ENCODE measurements at places on chromosomes 1 and 21.

DNA sequence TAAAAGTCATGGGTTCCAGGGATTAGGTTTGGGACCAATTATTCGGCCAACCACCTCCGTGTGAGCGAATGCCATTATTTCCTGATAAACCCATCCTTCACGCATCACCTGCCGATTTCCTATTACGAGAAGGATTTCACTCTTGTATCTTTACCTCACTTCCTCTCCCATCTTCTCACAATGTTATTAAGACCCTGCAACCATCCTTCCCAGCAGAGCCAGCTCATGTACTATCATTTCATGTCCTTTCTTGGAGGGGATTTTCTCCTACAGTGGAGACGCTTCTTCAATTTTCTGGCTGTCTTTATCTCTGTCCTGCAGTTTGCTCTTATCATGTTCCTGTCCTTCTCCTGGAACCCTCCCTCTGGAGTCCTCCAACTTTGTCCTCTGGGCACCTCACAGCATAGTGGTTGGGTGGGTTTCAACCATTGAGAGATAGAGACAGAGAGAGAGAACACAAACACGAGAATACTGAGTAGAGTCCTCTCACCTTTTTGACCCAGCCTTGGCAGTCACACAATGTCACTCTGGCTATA is 192.2 kb downstream of the DYRK1A start:
- no peak for DNase-seq

DNA sequence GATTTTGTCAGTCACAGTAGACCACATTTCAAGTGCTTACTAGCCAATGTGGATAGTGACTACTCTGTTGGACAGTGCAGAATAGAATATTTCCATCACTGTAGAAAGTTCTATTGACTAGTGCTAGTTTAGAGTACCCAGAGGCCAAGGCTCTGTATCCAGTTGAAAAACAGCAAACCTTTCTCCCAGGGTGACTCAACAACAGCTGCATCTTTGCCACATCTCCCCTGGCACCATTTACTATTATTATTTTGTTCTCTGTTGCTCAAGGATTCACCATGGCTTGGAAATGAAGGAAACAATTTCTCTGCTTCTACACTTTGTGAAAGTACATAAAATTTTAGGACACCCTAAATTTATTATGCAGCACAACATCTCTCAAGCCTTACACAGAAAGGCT is 85.3 kb upstream of the WDR26 start:
- no peak for DNase-seq

DNA sequence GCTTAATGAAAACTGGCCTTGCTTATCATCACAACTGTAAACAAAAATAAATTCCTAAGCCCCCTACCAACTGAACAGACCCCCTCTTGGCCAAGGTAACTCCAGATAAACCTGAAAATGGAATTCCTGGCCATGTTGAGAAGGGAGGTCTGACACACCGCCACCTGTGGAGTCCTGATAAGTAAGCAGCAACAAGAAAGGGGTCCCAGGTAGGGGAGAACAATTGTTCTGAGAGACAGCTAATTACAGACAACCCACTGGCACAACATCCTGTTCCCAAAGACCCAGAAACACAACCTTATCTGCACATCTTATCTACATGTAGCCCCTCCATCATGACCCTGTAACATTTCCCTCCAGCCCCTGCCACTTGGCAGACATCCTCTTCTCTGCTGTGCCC is 91.2 kb upstream of the TNR start:
- DNase-seq, result no peak

DNA sequence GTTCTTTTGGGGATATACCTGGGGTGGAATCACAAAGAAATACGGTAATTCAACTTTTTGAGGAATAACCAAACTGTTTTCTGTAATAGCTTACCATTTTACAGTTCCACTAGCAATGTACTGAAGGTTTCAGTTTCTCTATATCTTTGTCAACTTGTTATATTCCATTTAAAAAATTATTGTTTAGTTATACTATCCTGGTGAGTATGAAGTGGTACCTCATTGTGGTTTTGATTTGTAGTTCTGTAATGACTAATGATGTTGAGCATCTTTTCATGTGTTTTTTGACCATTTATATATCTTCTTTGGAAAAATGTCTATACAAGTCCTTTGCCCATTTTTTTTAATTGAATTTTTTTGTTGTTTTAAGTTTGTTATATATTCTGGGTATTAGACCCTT is 39.4 kb downstream of the MAST2 start:
- DNase-seq, result no peak

DNA sequence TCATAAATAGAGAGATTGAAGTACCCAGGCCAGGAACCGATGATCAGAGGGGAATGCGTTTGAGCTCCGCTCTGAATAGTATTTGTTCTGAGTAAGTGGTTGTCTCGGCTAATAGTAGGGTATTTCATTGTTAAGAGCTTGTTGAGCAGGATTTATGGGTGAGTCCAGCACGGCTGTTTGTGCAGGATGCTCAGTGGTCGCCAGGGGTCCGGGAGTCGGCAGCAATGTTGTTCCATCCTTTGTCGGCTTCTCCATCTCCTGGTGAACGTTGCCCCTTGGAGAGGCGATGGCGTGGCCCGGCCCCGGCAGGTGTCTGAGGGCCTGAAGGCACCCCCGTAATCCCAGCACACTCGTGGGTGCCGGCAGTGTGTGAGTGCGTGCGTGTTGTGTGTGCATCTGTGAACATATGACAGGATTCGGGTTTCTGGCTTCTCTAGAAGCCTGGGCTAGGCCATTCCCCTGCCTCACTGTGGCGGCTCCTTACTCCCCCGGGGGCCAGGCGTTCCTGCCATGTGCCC is 160.8 kb upstream of the ARHGEF16 start:
- DNase-seq, result no peak

DNA sequence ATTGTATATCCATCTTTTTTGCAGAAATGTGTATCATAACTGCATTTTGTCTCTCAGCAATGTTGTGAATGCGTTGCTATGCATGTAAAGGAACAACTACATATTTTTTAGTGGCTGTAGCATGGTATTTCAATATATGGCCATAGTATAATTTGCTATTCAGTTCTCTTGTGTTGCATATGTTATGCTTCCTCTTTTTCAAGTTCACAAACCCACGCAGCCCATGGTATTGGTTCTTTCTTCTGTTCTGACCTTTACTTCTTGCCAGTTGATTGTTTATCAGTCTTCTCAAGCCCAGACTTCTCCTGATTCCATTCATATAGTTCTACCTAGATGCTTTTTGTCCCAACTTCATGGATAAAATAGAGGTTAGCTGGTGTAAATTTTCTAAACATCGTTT is 6.1 kb downstream of the SLC22A15 start:
- DNase-seq, result no peak

GRCh38 chr1:230423261-230423660 is 2.9 kb downstream of the PGBD5 start:
- no peak for DNase-seq

- peak; percentile 25 for DNase-seq
Observed at GRCh38 chr1:21534674-21535378, 25.6 kb downstream of the ALPL start.

DNA sequence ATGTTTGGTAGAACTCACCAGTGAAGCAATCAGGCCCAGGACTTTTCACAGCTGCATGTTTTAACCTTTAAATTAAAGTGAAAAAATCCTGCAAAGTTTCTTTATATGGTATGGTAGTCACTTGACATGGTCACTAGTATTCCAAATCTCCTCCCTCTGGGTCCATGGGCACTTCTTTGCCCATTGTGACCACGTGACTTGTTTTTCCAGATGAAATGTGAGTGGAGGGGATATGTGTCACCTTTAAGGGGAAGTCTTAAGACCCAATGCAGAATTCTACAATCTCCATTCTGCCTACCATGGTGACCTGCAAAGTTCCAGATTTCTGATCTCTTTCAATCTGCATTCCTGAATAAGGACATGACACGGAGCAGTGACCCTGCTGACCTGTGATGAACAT is 152.8 kb downstream of the C1orf21 start:
- DNase-seq, result no peak

- no peak for DNase-seq
Observed at GRCh38 chr1:223437151-223437550, 43.9 kb downstream of the CCDC185 start.

- DNase-seq, result no peak
Observed at GRCh38 chr1:201876148-201876818, 12.4 kb upstream of the SHISA4 start.

DNA sequence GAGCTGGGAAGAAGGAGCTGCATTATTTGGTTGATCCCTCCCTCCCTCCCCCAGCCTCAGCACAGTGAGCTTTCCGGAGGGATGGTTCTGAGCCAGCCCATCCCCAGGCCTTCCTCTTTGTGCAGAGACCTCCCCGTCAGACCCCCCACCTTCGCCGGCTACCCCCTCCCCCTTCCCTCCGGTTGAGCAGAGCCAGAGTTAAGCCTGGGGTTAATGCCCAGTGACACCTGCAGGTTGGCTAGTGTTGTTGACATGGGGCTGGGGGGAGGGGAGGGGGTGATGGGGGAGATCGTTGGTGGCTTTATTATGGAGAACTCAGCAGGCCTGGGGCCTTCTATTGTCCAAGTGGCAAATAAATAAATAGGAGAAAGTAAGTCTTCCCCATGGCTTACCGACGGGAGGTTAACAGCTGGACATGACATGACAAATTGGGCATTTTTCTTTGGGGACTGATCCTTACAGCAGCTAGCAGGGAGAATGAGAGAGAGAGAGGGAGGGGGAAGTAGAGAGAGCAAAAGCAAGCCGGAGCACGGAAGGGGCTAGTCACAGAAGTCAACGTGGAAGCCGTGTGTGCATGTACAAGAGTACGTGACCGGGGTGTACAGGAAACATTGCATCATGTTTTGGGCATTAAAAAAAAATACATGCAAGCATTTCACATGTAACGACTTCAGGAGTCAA is 131.1 kb downstream of the TMEM53 start:
- DNase-seq, result no peak

DNA sequence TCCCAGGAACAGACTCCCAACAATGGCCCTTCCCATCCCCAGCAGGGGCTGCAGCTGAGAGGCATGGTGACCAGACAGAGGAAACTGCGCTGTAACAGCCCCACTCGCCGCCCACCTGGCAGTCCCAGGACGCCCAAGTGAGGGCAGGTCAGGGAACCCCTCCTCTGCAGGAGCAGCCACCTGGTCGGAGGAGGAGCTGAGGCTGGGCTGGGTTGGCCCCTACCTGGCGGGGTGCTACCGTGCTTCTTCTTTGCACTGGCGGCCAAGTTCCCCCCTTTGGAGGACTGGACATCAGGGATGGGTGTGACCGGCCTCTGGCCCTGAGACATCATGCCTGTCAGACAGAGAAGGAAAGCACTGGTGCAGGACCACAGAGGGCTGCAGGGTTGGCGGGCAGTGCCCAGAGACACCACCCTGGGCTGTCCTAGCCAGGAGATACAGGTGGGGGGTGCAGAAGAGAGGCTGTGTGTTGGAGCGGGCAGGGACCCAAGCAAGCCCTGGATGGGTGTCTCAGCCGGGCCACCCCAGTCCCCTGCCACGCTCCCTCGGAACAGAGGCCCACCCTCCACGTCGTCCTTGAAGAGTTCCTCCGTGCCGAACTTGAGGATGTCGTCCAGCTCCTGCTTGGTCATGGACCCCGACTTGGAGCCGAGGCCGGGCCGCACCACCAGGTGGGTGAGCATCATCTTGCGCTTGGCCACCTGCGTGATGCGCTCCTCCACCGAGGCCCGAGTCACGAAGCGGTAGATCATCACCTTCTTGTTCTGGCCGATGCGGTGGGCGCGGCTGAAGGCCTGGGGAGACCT is 51.6 kb downstream of the CHD5 start:
- DNase-seq, result no peak

GRCh38 chr1:78607334-78607927 is 12.8 kb upstream of the IFI44L start:
- no peak for DNase-seq

- DNase-seq, result no peak
Observed at GRCh38 chr21:44517175-44517899, 22.7 kb downstream of the KRTAP10-1 start.

GRCh38 chr1:45660336-45660735 is 26.0 kb downstream of the GPBP1L1 start:
- no peak for DNase-seq

GRCh38 chr21:45747233-45747766 is 103.8 kb downstream of the PCBP3 start:
- DNase-seq, result no peak

DNA sequence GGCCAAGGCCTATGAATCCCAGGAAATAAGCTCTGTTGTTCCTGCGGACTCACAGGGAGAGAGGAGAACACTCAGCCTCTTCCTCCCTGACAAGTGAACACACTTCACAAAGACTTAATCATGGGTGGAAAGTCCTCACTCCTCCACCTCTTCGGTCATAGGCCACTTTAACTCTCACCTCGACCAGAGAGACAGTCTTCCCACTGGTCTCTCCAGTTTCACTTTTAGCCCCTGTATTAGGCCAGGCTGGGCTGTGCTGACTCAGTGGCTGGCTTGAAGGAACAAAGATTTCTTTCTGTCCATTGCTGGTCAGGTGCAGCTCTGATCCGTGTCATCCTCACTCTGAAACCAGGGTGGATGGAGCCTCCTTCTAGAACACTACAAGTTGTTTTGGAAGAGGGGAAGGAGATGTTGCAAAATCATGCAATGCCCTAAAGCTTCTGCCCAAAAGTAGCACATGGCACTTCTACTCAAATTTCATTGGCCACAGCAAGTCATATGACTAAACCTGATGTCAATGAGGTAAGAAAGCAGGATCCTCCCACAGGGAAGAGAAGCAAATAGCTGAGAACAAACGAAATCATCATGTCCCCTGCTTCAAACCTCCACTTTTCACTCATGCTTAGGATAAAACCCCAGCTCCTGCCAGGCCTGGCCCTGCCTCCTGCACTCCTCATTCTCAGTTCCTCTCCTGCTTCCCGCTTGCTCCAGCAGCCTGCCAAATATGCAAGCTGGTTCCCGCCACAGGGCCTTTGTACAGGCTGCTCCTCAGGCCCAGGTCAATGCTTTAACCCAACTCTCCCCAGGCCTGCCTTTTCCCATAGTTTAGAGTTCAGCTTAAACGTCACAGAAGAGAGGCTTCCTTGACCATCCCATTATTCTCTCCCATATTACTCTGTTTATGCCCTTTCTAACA is 150.5 kb upstream of the RUNX3 start:
- DNase-seq, result no peak

DNA sequence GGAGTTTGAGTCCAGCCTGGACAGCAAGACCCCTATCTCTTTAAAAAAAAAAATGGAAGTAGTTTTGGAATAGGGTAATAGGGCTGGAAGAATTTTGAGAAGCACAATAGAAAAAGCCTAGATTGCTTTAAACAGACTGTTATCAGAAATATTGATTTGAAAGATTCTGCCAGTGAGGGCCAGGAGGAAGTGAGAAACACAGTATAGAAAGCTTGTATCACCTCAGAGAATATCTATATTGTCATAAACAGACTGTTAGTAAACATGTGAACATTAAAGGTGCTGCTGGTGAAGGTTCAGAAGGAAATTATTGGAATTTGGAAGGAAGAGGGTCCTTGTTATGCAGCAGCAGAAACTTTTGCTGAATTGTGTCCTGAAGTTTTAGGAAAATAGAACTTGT is 24.8 kb upstream of the PSEN2 start:
- no peak for DNase-seq

- no peak for DNase-seq
Observed at GRCh38 chr1:191882870-191883269, 275.4 kb upstream of the RGS18 start.

GRCh38 chr1:50923564-50923963 is 36.5 kb downstream of the FAF1 start:
- no peak for DNase-seq

All from activated CD4-positive, alpha-beta memory T cell treated with anti-CD3 and anti-CD28 coated beads, Interleukin-2, amount 10 ng/mL, durations not matched to agents 7 days and 5 days (primary cell).